Stimulated activated CD4-positive, alpha-beta T cell treated with anti-CD3 and anti-CD28 coated beads, Interleukin-1b, Interleukin-23, amount 100 ng/mL, for 1 hour (primary cell): ENCODE measurements at places on chromosomes 7 and 10.

- DNase-seq, result no peak
These were observed 16.7 kb downstream of the SLIT1 start for GRCh38 chr10:97169063-97169462.

DNA sequence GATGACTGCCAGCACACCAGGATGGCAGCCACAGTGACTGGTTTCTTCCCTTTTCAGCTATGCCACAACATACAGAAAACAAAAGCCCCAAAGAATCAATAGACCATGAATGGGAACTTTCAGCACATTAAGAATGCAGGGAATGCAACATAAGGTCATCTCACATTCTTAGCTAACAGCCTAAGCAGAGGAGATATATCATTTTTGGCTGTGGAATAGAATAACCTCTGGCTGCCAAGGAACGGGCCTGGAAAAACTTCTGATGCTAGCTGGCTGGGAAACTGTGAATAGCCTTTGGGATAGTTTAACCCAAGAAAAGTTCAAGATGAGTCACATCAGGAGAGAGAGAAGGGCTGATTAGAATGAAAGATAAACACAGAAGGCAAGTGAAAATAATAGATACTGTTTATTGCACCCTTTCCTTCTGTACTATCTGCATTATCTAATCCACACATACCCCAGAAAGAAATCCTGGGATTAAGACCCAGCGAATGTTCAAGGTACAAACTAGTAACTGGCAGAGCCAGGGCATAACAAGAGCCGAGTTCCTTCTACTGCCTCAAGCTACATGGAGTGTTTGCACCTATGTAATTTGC is 169.2 kb downstream of the SEMA3A start:
- DNase-seq, result no peak

- no peak for DNase-seq
These were observed 146.1 kb downstream of the GRK5 start for GRCh38 chr10:119353421-119353820.

- DNase-seq, result no peak
These were observed 618 bp upstream of the RELN start for GRCh38 chr7:103989785-103990767.

- no peak for DNase-seq
These were observed 30.3 kb downstream of the PIK3CG start for GRCh38 chr7:106895246-106895864.

GRCh38 chr10:70920519-70920918 is 32.2 kb upstream of the PCBD1 start:
- DNase-seq, result no peak

GRCh38 chr7:129886167-129886817 is 66.5 kb downstream of the UBE2H start:
- DNase-seq, result no peak
